Stimulated activated CD4-positive, alpha-beta T cell treated with anti-CD3 and anti-CD28 coated beads, TNF-alpha, amount 100 ng/mL, for 4 hours (primary cell): ENCODE measurements at places on chromosomes 4 and X.

GRCh38 chr4:73844345-73844744, 7.9 kb downstream of the CXCL6 start:
- no peak for DNase-seq

DNA sequence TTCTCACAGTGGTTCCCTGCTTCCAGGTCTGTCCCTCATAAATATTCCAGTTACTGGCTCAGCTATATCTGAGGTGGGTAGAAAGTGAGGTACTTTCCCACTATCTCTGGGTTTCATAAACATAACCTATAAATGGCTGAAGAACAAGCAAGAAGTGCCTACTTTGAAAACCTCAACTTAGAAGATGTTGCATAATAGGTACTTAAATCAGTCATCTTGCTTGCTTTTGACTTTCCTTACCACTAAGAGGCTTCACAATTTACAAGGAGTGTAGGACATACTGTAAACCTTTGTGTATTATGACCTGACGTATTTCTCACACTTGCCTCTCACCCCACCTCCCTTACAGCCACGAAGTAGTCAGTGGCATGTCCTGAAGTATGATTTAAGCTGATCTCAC, 145.9 kb downstream of the PCDH19 start:
- DNase-seq: no peak

DNA sequence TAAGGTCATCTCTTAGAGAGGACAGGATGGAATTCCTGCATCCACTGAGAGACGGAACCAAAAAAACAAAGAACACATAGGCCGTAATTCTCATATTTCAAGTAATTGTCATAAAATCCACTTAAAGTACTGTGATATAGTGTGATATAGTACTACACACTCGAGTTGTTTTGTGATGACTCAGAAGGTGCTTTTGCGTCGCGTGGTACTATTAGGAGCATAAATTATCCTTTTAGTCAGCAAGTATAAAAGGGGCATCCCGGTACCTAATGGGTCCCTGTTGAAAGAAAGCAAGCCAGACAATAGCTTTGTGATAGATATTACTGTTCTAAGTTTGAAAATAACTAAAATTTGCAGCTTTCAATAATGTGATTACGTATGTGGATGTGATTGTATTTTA, 55.3 kb downstream of the GPR143 start:
- DNase-seq: no peak

DNA sequence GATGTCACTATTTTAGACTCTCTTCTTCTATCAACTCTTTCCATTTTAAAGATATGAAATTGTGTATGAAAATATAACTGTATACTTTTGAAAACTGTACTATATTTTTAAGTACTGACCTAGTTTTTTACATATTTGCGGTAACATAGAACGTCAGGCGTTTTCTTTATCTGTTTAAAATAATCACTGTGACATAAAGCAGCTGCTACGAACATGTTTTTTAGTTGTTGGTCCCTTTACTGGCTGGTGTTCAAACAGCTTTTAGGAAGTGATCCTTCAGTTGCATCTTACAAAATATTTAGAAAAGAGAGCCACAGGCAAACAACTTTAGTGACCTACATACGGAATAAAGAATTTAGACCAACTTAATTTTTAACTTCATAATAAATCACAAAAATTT, 73.1 kb downstream of the METTL14 start:
- DNase-seq: no peak

- DNase-seq: no peak
Observed at GRCh38 chr4:47315346-47315745, 148.2 kb downstream of the COMMD8 start.

GRCh38 chr4:72449705-72450104, 119.3 kb downstream of the ADAMTS3 start:
- no peak for DNase-seq

- DNase-seq: no peak
Observed at GRCh38 chr4:163895378-163896005, 401.0 kb downstream of the TMA16 start.

- no peak for DNase-seq
Observed at GRCh38 chr4:33772582-33772981, 2471.7 kb downstream of the ARAP2 start.

DNA sequence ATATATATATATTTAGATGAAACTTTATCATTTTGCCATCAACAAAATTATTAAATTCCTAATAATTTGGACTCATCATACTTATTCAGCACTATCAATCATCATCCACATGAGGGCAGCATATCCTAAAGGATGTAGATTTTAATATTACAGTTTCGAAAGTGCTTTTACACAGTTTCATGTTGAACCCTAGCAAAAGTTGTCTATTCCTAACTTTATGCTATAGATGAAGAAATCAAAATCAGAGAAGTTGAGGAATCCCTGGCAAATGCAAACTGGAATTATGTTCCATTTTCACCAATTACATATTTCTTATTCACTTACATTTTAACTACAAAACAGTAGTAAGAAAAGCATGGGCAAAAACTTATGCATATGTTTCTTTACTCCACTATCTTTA, 36.6 kb upstream of the UGT2A1 start:
- no peak for DNase-seq

DNA sequence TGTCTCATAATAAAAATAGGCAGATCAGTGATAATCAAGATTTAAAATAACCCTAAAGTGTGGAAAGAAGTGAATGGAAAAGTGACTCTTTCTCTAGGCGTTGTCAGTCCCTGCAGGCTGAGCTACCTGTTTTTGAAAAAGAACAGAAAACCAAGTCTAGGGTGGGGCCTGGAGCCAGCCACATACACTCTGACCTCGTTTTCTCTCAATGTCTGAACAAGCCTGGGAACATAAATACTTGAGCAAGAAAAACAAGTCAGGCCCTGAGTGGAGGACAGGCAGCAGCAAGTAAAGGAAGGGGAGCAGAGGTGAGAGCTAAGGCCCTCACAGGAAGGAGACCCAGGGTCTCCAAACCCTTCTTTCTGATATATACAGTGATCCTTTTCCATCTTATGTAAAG, 91.7 kb upstream of the HPF1 start:
- DNase-seq: no peak

DNA sequence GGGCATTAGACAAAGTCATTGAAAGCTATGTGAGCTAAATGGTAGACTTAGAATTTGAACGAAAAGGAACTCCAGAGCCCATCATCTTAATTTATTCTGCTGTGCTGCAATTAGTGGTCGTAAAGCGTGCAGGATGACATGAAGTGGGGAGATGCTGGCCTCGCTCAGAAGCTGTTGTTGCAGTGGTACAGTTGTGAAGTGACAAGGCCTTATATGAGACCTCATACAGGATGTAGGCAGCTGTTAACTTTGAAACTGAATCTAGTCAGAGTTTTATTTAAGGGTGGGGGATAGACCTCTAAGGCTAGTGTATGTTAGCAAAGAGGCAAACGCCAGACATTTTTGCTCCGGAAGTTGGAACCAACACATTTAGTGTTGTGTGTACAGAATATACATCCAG, 13.4 kb downstream of the KLF3 start:
- no peak for DNase-seq

DNA sequence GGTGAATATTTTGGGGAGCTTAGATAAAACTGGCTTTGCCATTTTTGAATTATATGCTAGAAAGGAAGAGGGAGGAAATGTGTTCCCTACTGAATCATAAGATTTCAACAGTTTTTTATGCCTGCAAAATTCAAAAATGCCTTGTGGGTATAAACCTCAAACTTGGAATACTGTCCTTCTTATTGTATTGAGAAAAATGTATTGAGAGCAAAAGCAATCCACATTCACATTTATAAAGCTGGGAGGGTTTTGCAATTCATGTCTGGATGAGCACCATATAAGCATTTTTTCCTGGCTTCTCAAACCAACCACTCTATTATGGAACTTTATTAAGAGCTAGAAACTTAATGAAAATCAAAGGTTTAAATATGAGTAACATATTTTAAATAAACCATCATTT, 289.8 kb downstream of the PCDH7 start:
- no peak for DNase-seq

- no peak for DNase-seq
Observed at GRCh38 chr4:13986548-13986947, 359.0 kb upstream of the BOD1L1 start.

DNA sequence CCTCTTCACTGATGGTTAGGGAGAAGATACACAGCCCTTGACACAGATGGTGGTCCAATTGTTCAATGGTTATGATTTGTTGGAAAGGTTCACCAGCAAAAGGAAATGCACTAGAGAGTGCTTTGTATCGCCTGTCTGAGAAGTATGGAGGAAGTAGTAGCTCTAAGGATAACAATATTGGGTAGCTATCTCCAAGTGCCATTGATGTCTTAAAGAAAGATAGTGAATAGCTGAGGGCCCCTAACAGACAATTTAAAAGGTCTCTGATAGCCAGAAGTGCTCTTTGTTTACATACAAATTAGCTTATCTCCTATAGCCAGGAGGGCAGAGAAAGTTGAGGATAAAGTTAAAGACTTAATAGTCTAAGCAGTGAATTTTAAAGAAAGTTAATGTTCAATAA, 33.9 kb upstream of the BLTP1 start:
- no peak for DNase-seq

- no peak for DNase-seq
Observed at GRCh38 chrX:34404386-34405070, 252.6 kb downstream of the TMEM47 start.

GRCh38 chr4:123421937-123422781, 25.6 kb downstream of the SPRY1 start:
- DNase-seq: no peak

DNA sequence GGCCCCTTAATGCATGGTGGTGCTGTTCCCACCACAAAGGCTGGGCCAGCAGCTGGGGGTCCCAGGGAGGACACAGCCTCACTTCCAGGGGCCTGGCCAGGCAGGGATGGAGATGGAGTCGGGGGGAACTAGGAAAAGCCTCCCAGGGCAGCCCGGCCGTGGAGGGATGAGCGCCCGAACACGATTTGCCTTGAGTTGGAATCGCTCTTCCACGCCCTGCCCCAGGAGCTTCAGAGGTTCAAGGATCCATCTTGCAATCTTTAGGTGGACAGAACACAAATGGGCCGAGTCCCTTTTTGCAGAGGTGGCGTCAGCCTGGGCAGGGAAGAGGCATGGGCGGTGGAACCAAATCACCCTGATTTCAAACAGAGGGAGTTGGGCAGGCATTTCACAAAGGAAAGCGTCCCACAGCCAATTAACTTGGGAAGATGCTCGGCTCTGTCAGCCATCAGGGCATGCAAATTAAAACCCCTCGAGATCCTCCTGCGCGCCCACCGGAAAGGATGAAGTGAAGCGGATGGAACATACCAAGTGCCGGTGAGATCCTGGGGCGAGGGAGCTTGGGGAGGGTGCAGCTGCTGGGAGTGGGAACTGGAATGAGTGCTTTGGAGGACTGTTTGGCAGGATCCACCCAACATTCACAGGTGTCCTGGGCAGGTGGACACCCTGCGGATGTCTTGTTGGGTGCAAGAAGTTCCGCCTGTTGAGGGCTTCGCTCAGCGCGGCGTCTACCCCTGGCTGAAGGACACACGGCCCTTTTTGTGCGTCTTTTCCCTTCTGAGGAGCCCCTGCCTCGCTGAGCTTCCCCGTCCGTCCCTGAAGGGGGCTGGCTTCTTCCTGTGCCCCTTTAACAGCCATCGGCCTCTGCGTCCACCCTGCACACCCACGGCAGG, 75.7 kb downstream of the HTRA3 start:
- no peak for DNase-seq

GRCh38 chr4:188037003-188037713, 41.6 kb downstream of the ZFP42 start:
- DNase-seq: no peak

- DNase-seq: no peak
Observed at GRCh38 chrX:84956304-84956703, 47.4 kb upstream of the APOOL start.

DNA sequence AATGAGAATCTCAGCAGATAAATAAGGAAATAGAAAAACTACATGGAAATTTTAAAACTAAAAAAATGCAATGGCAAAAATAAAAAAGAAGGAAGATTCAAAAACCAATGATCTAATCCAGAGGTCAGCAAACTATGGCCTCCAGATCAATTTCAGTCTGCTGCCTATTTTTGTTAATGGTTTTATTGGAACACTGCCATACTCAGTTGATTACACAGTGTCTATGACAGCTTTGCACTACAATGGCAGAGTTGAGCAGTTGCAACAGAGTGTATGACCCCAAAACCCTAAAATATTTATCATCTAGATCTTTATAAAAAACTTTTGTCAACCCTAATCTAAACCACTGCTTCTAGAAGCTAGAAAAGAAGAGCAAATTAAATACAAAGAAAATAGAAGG, 170.3 kb downstream of the RAB28 start:
- DNase-seq: no peak

GRCh38 chr4:187060551-187060950, 336.9 kb upstream of the FAT1 start:
- no peak for DNase-seq

DNA sequence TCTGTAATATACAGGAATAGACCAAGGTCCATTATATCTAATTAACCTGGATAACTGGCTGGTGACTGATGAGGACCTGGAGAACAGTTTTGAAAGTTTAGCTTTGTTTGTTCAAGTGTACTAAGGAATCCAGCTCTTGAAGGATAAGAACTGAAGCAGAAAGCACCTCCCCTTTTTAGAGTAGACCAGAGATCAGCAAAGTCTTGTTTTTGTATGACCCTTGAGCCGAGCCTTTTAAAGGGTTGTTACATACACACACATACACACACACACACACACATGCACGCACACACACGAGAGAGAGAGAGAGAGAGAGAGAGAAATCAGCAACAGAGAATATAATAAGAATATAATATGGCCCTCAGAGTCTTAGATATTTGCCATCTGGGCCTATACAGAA, 13.0 kb downstream of the MOSPD2 start:
- DNase-seq: no peak

DNA sequence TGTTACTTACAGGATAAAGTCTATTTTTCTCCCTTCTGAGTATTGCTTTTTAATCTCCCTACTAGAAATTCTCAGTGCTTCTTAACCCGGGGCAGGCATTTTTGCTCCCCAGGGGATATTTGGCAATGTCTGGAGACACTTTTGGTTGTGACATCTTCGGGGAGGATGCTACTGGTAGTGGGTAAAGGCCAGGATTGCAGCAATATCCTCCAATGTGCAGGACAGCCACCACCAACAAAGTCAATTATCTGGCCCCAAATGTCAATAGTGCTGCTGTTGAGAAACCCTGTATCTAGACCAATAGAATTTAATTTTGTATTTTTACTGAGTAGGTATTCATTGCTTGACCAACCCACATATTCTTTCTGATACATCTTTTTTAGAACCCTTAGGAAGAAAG, 669.5 kb upstream of the MAGEB2 start:
- DNase-seq: no peak
